Omental fat pad (tissue), 4 donors: ENCODE measurements at places on chromosomes 1 and 21. TPM values are rescaled to one million over a fixed set of nuclear protein-coding genes. Genes with fewer than 3 reads are reported as not detected.

The ACKR1 gene
- 360 TPM for total RNA-seq

The HIVEP3 gene
- total RNA-seq: 6.1 TPM

DNA sequence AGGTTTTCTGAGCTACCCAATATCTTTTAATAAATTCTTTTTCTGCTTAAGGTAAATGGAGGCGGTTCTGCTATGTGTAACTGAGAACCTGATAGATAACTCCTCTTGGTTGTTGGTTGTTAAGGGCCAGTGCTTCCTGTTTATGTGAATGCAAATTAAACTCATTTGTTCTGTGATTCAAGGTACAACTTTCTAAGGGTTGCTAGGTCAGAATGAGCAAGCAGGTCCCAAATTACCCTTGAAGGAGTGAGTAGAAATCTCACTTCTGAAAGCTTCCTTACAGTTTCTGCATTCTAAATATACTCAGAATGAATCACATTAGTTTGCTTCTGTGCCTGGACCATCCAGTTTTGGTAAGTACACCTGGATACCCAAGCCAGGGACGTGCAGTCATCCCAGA, 15.5 kb upstream of the FAM78B start:
- no peak for DNase-seq

DNA sequence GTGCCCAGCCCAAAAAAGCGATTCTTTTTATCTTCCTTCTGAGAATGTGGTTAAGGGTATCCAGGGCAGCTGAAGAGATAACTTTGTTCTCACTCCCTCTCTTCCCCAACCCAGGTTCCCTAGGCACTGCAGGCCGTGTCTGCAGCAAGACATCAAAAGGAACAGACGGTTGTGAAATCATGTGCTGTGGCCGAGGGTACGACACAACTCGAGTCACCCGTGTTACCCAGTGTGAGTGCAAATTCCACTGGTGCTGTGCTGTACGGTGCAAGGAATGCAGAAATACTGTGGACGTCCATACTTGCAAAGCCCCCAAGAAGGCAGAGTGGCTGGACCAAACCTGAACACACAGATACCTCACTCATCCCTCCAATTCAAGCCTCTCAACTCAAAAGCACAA, 11.4 kb downstream of the WNT2B start:
- DNase-seq: no peak
